Stimulated activated CD4-positive, alpha-beta T cell treated with anti-CD3 and anti-CD28 coated beads, Interleukin-15, amount 100 ng/mL, for 24 hours (primary cell): ENCODE measurements at places on chromosomes 3 and 15.
A peak's percentile ranks its signal among the peaks of the same experiment; 100 is the strongest.

GRCh38 chr3:77372634-77373346 is 332.9 kb downstream of the ROBO2 start:
- no peak for DNase-seq

GRCh38 chr3:169759256-169759655 is 5.6 kb downstream of the TERC start:
- DNase-seq, result no peak

DNA sequence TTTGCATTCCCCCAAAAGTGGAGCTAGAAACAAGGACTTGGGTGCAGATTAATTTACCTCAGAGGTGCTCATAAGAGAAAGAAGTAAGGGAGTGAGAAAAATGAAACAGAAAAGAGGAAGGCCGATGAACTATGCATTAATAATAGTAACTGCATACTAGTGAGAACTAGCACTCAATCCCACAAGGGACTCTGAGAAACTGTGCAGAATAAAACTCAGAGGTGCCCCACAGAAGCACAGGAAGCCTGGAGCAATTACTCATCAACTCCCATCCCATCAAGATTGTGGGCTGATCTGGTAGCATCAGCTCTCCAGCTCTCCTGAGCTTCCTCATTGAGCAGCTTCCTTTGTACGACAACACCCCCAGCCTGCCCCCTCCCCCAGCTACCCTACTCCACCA is 50.8 kb downstream of the CLDN18 start:
- DNase-seq, result no peak

GRCh38 chr3:174206607-174207192 is 652.4 kb upstream of the NAALADL2 start:
- no peak for DNase-seq

DNA sequence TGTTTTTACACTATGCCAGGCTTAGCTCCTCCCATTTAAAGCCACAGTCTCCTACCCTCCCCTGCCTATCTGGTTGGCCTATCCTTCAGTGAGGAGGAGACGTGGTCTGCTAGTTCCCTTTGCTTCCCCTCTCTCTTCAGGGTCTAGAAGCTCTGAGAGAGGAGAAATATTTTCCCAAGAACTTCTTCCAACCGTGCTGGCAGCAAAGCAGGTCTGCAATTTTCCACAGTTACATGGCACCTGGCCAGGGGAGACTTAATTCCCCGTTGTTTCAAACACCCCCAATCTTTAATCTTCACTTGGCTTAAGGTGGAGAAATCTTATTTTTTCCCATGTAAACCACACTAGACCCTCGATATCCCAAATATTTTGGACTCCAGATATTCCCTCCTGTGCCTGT is 149.5 kb upstream of the MCTP2 start:
- no peak for DNase-seq

DNA sequence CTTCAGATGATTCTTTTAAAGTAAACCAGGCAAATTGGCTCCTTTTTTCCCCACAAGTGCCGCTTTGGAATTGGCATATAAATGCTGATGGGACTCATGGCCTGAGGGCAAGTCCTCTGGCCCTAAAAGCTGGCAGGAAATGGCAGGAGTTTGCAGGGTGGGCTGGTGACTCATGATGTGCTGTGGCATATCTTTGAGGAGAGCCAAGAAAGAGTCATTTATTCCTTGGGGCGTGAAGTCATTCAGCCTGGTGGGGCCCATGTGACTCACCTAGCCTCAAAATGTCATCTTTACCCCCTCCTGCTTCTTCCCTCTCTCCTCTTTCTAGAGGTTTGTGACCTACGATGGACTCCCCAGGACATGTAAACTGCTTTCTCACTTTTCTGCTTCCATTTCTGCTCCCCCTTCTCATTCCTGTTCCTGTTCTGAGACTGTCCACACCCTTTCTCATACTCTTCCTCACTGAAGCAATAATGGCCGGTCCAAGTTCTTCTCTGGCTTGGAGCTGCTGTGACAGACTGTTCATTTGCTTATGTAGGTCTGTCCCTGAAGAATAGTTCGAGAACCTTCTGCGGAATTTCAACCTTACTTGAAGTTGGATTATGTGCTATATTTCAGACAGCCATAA is 326.1 kb downstream of the SATB1 start:
- DNase-seq, result peak; percentile 73

GRCh38 chr15:84740691-84741090 is 7.7 kb upstream of the ZNF592 start:
- no peak for DNase-seq

DNA sequence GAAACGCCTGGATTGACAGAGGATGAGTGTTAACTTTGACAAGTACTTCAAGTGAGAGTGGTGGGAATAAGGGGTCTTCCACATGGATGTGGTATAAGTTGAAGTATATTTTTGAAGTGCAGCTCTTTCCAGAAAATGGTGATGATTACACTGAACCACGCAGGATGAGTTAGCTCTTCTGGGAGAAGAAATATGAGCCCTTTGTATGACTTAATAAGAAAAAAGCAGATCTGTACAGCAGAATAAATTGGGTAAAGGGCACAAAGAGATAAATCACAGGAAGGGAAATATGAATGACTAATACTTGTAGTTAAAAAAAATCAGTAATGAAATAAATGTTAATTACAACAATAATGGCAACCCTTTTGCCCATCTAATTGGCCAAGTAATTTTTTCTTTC is 1.3 kb downstream of the CCR3 start:
- DNase-seq, result no peak

DNA sequence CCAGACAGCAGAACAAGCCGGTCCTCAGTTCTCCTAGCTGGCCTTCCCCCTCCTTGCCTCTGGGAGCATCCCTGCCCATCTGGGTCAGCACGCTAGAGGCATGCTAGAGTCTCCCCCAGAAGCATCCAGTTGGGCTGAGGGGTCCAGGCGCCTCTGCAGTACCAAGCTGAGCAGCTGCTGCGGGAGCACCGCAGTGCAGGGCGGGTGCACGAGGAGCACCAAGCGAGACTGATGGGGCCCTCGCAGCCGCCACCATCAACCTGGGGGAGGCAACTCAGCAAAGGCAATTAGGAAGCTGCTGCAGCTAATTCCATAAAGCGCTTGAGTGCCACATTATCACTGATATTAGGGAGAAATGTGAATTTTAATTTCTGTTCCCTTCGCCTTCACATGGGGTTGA is 12.4 kb downstream of the CACNA2D3 start:
- DNase-seq, result no peak

DNA sequence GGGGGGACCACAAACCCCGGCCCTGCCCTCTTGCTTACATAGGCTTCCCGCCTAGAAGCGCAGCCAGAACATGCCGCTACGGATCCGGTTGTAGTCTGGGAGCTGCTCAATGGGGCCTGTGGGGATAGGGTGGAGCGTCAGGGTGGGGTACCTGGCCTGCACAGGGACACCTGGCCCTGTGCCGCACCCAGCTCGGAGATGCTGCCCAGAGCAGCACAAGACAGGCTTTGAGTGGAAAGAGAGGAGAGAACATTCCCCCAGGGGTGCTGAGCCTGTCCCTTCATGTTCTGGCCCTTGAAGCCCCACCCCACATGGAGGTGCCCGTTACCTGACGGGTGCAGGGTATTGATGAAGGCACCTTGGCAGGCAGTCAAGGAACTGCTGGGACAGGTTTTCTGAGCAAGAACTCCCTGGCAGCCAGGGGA is 4.0 kb upstream of the COL7A1 start:
- no peak for DNase-seq

DNA sequence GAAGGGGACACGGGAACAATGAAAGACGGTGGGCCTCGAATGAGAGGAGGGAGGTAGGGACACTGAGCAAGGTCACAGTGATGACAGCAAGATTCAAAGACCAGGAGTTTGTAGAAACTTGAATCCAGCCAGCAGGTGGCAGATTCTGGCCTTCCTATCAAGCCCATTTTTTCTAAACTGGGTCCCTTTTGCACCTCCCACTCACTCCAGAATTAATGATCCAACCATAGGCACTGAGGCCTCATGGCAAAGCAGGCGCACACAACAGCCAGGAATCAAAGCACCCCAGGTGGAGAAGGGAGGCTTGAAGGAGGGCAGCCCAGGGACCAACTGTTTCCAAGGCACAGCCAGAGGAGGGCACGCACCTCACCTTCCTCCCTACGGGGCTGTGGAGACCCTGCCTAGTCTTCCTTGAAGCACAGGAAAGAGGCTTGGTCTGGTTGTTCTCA is 90.2 kb downstream of the ANP32A start:
- DNase-seq, result peak; percentile 22

DNA sequence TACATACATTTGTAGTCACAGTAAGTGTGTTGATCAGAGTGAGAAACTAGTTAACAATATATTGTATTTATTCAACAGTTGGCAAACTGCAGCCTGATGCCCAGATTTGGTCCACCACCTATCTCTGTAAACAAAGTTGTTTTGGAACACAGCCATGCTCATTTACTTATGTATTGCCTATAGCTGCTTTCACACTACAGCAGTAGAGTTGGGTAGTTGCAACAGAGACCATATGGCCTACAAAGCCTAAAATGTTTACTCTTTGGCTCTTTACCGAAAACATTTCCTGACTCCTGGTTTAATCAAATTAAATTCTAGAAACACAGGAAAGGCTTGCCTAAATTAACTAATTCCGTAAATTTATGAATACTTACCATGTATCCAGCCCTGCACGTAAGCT is 39.4 kb downstream of the CMC1 start:
- DNase-seq, result no peak

- peak; percentile 56 for DNase-seq
Observed at GRCh38 chr3:18295171-18295920, 129.8 kb downstream of the SATB1 start.

DNA sequence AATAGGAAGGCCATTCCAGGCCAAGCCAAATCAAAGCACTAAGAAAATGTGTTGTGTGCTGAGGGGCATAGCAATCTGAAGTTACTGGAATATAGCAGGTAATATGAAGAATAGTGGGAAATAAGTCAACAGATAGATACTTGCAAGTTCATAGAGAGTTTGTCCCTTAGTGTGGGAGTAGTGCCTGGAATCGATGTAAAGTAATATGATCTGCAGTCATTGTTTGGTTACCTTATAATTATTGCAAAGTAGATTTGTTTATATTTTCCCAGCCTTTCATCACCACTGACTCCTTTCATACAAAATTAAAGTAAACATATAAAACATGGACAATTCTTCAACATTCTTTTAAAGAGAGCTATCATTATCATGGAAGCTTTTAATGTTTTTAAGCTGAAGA is 420.9 kb upstream of the NECTIN3 start:
- no peak for DNase-seq

DNA sequence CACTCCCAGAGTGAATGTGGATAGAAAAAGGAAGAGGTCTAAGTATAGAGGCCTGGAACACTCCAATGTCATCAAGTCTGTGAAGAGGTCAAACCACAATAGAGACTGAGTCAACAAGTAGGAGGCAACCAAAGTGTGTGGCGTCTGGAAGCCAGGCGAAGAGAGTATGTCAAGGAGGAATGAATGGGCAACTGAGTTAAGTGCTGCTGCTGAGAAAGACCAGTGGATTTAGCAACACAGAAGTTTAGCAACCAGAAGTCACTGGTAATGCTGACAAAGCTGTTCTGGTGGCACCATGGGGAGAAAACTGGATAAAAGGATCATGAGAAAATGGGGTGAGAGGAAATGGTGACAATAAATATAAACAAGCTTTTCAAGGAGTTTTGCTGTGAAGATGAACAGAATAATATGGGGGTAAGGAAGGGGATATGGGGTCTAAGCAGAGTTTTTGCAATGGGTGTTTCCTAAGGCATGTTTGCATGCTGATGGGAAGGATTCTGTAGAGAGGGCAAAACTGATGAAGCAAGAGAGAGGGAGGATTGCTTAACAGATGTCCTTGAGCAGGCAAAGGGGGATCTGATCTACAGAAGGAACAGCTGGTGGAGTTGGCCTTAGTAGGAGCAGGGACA is 38.4 kb downstream of the PCOLCE2 start:
- peak; percentile 12 for DNase-seq

DNA sequence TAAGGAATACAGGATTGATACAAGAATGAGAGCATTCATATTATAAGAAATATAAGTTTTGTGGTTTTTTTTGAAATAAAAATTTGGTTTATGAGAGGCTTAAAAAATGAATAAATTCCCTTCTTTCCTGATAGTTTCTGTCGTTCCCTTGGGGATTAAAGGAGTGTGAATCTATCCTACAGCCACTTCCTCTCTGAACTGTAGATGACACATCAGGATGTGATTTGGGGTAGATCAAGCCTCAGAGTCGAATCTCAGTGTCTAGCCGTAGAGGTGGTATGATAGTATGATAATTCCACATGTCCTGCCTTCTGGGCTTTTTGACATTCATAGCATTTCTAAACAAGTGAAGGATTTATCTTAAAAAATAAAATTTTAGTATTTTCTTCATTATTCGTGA is 343.1 kb downstream of the LPP start:
- DNase-seq, result no peak

DNA sequence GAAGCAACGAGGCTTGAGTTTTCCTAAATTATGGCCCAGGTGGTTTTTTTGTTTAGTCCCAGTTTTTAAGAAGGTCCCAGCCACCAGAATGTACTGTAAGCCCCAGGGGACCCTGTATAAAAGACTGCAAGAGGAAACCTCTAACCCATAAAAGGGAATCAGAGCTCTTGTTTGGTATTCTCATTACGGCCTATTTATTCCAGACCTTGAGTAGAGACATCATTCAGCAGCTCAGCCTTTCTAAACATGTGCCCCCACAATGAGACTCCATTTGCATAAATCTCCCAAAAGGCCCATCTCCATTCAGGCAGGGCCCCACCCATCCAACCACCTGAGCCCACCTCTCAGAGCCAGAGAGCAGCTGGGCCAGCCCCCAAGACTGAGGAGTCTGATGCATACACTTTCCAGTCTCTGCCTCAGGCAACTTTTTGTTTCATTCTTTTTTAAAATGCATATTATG is 25.7 kb downstream of the ZDHHC3 start:
- no peak for DNase-seq

GRCh38 chr15:81011593-81011992 is 10.9 kb downstream of the TLNRD1 start:
- no peak for DNase-seq

GRCh38 chr3:52245322-52246263 is at the start of gene PPM1M:
TSS of gene PPM1M (plus strand) at chr3:52245759. CDS start at chr3:52245825, 66 bp downstream.
- DNase-seq, result peak; percentile 67

DNA sequence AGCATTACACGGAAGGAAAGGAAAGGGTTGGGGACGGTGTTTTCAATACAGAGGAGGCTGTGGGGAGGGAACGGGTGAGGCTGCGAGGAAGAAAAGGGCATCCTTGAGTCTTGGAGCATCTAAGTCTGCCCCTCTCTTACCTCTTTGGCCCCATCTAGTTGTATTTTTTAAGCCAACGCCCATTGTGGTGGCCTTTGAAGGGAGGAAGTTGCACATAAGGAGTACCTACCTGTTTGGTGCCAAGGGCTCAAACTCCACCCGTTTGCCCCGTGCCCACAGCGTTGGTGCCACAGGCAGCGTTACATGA is 146.1 kb upstream of the UMPS start:
- DNase-seq, result no peak

DNA sequence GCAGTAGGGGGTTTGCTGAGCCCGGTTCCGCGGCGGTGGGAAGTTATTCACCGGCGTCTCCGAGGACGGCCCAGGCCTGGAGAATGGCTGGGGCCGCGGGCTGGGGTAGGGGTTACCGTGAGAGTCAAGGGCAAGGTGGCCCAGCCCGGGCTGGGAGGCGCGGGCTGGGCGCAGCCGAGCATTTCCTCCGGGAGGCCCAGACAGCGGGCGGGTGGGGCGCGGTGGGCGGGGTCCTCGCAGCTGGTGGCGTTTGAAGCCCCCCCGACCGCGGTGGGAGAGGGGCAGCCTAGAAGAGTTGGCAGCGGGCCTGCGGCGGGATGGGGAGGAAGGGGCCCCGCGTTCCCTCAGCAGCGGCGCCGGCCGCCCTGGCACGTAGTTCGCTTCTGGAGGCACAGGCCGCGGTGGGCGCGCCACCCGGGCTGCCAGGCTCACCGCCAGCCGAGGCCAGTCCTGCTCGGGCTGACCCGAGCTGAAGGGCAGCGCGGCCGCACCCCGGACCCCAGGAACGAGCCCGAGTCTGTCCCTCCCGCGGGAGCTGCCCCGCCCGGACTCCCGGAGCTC is 960 bp upstream of the KLF13 start:
- peak; percentile 63 for DNase-seq
